ENCODE measurements at places on chromosomes 4 and X. TPM values are rescaled to one million over a fixed set of nuclear protein-coding genes. Genes with fewer than 3 reads are reported as not detected.

Gene RIBC1
- total RNA-seq: 1.2 TPM

DNA sequence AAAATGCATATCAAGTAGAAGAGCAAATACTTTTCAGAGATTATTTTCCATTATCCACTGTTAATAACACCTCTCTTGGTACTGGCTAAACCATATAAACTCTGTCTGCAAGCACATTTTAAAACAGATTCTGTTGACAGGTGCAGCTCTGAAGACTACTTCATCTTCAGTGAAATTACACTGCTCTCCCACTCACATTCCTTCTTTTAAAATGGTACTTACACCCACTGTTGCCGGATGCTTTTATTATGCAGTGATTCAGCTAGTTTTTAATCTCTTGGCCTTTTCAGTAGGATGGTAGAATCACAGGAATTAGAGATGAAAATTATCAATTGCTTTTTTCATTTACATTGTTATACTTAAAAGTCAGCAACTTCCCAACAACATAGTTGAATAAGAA, 381.6 kb downstream of the GASK1B start:
- no peak for DNase-seq

Gene XPNPEP2
- total RNA-seq: 6.0 TPM

DNA sequence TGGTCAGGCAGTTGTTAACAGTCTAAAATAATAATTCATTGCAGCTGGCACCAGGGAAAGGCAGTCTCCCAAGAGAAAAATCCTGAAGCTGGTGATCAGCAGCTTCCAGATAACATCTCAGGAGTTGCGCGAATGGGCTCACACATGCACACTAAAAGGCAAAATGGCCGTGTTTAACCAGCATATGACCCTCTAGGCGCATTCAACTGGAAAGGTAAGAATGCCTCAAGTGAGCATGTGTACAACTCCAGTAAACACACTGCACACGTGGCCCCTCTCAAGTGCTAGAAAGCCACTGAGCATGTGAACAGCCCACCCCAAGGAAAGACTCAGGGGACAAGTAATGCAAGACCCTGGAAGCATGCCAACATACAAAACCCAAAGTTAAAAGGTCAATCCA, 33.1 kb downstream of the STPG2 start:
- DNase-seq: no peak

Gene PAGE4
- not detected for total RNA-seq

- DNase-seq: no peak
Measured at GRCh38 chr4:55854129-55854528, 681 bp downstream of the EXOC1 start.

DNA sequence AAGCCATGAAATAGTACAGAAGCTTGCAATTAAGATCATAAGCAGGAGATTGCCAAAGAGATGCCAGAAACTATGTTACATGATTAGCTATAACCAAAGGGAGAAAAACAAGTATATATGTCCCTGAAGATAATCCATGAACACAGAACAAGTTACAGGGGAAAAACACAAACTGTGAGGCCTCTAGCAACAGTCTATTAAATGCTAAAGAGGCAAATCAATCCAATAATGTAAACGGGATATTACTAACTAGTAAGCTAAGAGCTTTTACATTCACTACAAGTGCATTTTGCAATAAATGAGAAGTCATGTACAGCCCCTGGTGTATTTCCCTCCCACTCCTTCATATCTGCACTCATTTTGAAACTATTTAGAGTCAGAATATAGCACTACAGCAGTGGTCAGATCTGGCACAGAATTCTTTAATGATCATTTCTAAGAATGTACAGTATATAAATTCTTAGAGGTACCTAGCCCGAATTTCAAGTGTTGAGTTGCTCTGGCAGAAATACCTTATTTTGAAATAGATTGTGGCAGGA, 449.8 kb upstream of the SMIM31 start:
- DNase-seq: no peak

DNA sequence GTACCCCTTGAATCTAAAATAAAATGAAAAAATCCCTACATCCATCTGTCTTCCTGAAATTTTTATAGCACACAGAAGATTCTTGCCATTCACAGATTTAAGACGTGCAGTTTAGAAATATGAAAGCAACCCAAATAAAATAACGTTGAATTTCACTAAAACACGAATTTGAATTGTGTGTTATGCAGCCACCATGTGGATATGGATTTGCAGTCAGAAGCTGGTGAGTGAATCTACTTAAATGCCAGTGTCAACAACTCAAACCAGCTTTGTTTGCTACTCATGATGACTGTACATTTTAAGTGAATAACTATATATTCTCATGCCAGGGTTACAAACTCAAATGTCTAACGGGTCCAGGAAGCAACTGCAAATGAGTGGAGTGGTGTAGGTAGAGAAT, 173.0 kb upstream of the HAND2 start:
- DNase-seq: no peak

Gene DRD5
- total RNA-seq: not detected

Gene MAGEA4
- total RNA-seq: not detected

DNA sequence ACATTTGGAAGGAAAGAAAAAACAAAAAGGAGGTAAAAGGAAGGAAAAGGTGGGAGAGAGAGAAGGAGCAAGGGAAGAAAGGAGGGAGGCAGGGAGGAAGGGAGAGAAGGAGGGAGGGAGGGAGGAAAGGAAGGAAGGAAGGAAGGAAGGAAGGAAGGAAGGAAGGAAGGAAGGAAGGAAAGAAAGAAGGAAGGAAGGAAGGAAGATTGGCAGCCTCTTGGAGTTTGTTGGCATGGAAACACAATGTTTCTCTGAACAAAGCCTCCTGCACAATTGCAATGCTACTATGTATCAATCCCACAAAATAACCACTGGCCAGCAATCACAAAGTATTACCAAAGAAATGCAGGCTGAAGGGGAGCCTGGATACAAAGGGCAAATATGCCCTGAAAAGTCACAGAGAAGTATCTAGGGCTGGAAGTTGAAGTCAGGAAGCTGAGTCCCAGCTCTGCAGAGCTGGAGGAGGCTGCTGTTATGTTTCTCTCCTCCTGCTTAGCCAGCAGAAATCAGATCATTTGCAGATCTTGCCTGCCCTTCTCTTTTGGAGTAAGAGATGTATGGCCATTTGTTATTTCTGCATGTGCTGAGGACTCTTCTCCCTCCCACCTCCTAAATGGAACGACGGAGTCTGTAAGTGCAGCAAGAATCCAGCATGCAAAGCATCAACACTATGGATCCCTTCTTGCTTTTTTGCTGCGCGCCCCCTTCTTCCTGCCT, 195.9 kb upstream of the LDB2 start:
- no peak for DNase-seq

GRCh38 chr4:38889143-38889542, 21.5 kb downstream of the FAM114A1 start:
- no peak for DNase-seq

GRCh38 chr4:113846433-113846832, 84.9 kb upstream of the CAMK2D start:
- no peak for DNase-seq

Gene CENPVL2
- not detected for total RNA-seq

- DNase-seq: no peak
Measured at GRCh38 chrX:81229229-81229628, 27.3 kb downstream of the SH3BGRL start.

DNA sequence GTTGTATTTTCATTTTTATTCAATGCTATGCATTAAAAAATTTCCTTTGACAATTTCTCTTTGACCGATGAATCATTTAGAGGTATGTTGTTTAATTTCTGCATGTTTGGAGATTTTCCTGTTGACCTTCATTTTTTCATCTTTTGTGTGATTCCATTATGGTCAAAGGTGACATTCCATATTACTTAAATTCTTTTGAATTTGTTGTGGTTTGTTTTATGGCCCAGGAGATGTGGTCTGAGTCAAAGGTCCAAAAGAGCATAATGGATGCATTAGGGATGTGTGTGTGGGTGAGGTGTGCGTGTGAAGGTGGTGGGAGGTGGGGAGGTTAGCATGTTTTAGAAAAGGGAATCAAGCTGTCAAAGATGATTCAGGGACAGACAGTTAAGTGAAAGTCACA, 76.0 kb upstream of the GIMD1 start:
- DNase-seq: no peak
